ENCODE measurements at places on chromosomes 12 and 14.

- no peak for DNase-seq
Measured at GRCh38 chr12:46145881-46146280, 123.0 kb downstream of the SLC38A1 start.

- DNase-seq = no peak
Measured at GRCh38 chr12:69996241-69996640, 171.2 kb downstream of the MYRFL start.

DNA sequence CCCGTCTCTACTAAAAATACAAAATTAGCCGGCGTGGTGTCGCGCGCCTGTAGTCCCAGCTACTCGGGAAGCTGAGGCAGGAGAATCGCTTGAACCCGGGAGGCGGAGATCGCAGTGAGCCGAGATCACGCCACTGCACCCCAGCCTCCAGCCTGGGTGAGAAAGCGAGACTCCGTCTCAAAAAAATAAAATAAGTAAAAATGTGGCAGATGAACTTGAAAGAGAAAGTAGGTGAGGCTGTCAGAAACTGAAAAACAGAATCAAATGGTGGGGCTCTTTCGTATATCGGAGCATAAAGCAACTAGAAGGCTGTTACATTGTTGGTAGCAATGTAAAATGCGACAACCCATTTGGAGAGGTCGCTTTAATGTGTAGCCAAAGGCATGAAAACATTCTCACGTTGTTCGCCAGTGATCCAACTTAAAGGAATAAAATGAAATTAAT, 767 bp upstream of the CCNT1 start:
- DNase-seq = no peak

DNA sequence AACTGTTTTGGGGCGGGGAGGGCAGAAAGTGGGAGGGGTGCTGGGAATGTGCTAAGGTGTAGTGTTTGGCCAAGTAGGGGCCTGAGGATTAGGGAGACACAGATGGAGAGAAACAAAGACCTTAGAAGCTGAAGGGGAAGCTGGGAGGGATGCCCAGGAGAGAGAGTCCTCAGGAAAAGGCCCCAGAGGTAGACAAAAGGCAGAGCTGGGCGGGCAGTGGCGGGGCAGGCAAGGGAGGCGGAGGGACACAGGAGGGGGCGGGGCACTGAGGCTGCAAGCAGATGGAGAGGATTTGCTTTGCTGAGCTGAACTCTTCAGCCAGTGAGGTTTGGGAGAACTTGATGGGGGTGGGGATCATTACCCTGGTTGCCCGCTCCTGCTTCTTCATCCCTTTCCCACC, 2.8 kb downstream of the PTMS start:
- no peak for DNase-seq

DNA sequence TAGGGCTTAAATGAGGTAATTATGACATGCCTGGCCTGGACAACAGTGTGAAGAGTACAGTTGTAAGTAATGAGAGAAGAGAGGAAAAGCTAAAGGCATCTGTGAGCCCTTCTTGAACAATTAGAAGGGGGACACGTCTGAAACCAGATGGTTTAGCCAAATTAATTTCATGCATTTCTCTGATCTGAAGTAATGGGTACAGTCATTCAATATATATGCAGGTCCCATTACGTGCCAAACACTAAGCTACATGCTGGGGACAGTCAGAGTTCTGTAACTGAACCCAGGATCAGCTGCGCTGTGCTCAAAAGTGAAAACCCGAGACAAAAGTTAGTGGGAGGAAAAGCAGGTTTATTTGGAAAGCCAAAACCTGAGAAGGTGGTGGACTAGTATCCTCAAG, 207.2 kb upstream of the TMTC1 start:
- no peak for DNase-seq

GRCh38 chr12:116837097-116837496, 44.1 kb downstream of the HRK start:
- DNase-seq = no peak

DNA sequence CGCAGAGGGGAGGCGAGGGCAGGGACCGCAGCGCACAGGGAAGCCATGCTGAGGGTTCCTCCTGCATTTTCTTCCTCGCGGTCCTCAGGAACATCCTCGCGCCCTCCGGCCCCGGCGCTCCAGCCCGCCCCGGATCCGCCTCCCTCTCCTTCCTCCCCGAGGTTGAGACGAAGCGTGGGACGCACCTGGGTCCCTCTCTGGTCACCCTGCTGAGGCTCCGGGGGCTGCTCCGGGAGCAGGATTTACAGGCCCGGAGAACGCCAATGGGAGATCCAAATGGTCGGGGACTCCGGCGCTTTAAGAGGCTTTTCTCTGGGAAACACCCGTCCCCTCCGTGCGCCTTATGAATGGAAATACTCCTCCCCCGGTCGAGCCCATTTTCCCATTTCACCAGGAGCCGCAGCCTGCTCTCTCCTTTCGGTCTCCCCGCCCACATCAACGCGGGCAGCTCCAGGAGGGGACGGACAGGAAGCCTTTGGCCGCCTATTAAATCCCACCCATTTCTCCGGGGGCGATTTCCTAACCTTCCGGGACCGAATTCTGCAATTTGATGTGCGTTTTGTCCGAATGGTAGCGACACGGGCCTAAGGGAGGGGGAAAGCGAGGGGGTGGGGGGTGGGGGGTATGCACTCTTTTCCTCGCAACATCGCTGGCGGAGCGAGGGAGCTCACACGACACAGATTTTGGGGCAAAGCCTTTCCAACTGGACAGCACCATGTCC, at the start of gene UNC79:
TSS of gene UNC79 (plus strand) at position 625 of the 721 bp plus-strand sequence. CDS start at position 716, 91 bp downstream.
- DNase-seq = no peak

GRCh38 chr12:17333287-17333686, 727.3 kb upstream of the LMO3 start:
- no peak for DNase-seq
